ENCODE measurements at places on chromosomes 5 and 9.

DNA sequence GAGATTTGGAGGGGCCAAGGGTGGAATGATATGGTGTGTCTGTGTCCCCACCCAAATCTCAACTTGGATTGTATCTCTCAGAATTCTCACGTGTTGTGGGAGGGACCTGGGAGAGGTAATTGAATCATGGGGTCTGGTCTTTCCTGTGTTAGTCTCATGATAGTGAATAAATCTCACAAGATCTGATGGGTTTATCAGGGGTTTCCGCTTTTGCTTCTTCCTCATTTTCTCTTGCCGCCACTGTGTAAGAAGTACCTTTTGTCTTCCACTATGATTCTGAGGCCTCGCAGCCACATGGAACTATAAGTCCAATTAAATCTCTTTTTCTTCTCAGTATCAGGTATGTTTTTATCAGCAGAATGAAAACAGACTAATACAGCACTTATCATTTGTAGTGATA lies 29.5 kb upstream of the SPIN1 start:
- no peak for DNase-seq

- no peak for DNase-seq
Measured at GRCh38 chr9:127585161-127585819, 26.8 kb upstream of the STXBP1 start.

DNA sequence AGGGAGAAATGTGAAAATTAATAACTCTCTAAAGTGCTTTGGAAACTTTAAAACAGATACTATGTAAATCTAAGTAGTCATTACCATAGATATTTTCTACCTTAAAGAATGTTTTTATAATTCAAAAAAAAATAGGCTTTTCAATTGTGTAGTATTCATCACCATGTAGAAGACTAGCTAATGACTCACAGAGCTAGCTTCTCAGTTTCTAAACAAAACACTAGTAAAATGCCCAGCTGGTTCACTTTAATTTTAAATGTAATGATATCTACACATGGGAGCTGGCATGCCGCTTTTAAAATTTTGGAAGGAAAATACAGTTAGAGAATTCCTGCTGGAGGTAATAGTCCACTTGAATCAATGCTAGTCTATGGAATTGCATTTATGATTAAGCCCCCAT lies 509.8 kb downstream of the CSNK1G3 start:
- DNase-seq: no peak

- no peak for DNase-seq
Measured at GRCh38 chr9:129696944-129697655, 31.7 kb downstream of the PRRX2 start.

- peak; percentile 70 for DNase-seq
Measured at GRCh38 chr5:180670586-180671359, 21.4 kb upstream of the FLT4 start.

- DNase-seq: no peak
Measured at GRCh38 chr5:166497496-166498104, 1793.8 kb upstream of the WWC1 start.

- DNase-seq: no peak
Measured at GRCh38 chr9:28668158-28668557, 1094.9 kb upstream of the C9orf72 start.

DNA sequence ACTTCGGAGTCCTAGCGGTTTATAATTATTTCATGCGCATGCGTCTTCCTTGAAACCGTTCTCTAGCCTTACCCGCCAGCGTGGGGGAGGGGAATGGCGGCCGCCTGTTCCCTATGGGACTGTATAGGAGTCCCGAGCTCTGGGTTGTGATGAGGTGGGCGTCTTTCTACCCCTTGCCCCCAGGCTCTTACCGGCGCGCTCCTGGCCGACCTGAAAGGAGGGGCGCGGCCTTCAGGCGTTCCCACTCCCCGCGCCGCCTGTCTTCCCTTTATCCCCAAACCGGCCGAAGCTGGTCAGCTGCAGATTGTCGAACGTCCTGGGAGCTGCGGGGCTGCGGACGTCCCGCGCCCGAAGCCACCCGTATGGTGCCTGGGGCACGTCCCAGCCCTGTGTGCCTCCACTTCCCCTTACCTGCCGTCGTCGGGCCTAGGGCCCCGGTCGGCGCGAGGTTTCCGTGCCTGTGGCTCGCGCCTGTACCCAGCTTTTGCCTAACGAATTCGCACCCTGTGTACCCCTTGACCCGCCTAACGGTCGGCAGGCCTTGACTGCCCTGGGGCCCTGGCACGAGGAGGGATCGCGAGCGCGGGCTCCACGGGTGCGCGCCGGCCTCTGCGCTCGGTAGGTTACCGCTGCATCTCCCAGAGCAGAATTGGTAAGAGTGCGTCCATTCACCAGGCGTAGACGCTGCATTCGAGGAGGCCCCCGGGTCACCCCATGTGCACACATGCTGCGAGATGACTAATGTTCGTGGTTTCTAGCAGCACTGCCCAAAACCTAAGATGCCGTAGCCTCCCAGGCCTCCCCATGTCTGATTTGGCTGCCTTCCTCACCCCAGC lies 653 bp upstream of the HNRNPH1 start:
- peak; percentile 67 for DNase-seq

DNA sequence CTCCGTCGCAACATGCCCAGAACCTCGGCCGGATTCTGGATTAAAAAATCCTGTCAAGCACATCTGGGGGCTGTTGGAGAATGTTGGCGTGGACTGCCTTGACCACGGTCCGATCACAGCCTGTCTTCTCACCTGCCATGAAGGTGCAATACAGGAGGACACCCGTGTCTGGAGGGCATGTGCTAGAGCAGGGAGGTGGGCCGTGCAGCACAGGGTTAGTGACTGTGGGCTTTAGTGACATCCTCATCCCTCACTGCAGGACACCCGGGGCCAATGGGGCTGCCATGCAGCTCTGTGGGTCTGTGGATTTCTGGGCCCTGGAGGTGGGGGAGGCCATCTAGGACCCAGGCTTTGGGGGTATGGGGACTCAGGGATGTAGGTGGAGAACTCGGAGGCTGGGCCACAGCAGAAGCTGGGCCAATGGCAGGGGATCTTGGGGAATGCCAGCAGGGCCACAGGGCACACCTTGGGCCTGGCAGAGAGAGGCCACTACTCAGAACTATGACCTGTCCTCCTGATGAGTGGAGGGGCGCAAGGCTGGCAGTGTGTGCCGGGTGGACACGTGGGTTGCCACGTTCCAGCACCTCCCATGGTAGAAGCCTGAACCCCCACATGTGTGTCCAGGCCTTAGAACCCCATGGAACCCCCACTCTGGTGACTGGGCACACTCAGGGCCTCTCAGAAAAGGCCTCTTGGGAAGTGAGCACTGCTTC lies 23.3 kb downstream of the ZDHHC11B start:
- DNase-seq: peak; percentile 13

GRCh38 chr5:67021521-67021920 lies 175.1 kb downstream of the CD180 start:
- DNase-seq: no peak

DNA sequence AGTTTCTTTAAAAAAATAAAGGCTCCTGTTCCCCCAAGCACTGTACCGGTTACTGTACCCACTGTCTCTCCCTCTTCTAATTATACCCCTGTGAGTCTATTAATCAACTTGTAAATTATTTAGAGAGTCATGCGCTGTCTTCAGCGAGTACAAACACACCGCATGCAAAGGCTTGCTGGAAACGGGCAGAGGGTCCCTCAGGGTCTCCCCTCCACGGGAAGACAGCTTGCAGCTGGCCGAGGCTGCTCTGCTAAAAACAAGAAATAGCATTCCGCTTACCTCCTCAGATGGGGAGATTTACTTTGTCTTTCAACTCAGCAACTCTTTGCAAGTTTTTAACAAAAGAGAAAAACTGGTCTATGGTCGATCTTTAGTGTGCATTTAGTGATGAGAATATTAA lies 71.8 kb downstream of the AK8 start:
- DNase-seq: no peak

DNA sequence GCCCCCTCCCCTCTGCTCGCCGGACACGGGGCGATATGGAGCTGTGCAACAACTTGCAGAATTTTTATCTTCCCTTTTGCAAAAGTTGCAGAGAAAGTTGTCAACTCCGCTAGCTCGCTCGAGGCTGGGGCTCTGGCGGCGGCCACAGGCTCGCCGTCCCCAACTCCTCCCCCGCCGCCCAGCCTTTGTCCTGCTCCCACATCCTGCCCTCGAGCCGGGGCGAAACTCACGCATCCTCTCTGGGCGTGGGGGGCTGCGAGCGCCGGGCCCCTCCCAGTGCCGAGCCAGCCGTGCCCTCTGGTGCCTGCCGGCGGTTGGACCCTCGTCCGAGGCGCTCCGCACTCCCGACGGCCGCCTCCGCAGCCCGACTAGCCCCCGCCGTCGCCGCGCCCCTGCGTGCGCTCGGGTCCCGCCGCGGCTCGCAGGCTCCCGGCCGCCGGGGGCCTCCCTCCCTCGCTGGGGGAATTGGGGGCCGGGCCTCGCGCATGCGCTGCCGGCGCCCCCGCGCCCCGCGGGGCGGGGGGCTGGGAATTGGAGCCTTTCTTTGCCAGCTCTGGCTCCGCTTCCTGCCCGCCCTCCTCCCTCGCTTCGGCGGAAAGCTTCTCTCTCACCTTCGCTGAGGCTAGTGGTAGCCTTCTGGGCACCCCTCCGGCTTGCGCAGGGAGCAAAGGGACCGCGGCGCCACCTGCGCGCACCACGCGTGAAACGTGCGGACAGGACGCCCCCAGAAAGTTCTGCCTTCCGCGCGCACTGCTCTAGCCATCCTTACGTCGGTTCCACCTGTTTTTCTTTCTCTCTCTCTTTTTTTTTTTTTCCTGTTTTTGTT lies at the start of gene CCNJL:
Gene CCNJL (minus strand): TSS at position 431 of the 826 bp plus-strand sequence. CDS start 641 bp downstream, outside the sequence.
- DNase-seq: peak; percentile 31

GRCh38 chr9:77543131-77543822 lies 104.8 kb downstream of the GNA14 start:
- DNase-seq: no peak

- DNase-seq: no peak
Measured at GRCh38 chr5:140591747-140592372, 27.2 kb downstream of the SLC35A4 start.

GRCh38 chr5:2007878-2008501 lies 125.3 kb upstream of the IRX4 start:
- no peak for DNase-seq
